ENCODE measurements at places on chromosomes 6 and 20. TPM values are rescaled to one million over a fixed set of nuclear protein-coding genes. Genes with fewer than 3 reads are reported as not detected.

DNA sequence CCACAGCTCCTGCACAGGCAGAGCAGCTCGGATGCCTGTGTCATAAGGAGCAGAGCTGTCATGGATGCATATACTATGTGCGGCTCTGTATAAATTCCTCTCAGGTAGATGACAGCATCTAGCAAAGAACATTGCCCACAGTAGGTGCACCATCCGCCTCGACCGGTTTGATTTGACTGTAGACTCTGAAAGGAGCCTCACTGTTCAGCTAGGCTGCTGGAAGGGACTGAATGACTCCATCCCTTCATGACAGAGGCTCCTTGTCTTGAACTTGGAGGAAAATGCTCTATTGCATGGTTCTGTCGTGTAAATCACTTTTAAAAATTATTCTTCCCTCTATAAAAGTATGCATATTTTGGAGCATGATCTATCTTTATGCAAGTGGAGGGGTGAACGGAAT, 128.8 kb upstream of the QKI start:
- no peak for DNase-seq

GRCh38 chr20:8476021-8476420, 344.0 kb downstream of the PLCB1 start:
- DNase-seq: no peak

GRCh38 chr6:69881322-69882151, 15.2 kb downstream of the COL19A1 start:
- no peak for DNase-seq

DNA sequence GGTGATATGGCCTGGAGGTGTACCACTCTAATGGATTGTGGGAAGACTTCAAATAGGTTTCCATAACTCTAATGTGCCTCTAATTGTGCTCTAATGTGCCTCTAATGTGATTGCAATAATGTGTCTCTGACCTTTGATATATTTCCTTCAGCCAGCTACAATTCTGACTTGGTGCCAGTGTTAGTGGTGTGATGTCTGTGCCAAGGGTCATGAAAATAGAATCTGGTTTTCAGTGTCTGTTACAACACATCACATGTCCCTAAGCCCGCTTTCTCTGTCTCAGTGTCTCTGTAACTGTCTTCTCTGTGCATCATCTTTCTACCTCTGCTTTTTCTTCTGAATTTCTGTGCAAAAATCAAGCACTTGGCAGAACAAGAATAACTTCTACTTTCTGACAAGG, 77.2 kb upstream of the ECI2 start:
- peak; percentile 68 for DNase-seq

DNA sequence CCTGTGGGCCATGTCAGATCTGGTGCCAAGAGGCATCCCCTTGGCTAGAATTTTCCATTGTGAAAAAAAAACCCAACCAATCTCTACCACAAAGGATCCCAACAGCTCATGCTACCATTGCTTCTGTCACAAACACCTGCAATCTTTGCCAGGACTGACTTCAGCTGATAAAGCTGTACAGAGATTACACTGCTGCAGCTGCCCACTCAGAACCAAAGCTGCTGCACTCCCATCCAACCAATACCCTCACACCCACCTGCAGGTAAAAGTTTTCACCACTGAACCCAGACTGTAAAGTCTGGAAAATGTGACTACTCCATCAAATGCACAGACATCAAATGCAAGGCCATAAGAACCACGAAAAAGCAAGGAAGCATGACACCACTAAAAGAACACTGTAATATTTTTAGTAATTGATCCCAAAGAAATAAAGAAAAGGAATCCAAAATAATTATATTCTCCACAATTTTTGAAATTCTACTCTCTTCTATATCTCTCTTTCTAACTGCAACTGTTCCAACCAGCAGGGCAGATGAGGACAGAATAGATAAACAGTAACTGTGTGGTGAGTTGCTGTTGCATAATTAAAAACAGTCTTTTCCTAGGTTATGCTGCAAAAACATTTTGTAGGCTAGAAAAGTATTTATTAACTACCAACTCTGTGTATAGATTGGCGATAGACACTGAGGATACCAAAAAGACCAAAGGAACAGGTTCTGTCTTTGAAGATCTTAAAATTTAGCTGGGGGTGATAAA, 128.0 kb upstream of the MCHR2 start:
- no peak for DNase-seq

DNA sequence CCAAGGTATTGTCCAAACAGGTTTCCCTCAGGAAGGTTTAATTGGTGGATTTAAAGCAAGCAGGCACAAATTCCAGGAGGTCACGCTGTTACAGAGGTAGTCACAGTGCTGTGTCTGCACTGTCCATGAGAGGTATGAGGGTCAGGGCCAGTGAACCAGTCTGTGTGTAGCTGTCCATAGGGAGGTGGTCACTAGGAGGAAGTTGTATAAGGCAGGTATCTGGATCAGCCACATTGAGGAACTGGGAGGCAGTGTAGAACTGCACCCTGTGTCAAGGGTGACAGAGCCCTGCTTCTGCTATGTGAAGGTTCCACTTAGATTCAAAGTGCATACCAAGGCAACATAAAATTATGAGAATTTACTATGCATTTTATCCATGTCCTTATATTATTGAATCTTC, 73.3 kb downstream of the MAP3K4 start:
- no peak for DNase-seq

Gene LY86
- total RNA-seq: 0.63 TPM

Gene TXLNB
- 0.10 TPM for total RNA-seq

Gene OPRL1
- 0.15 TPM for total RNA-seq

Data from left lobe of liver (tissue), 2 donors.